HT-29 (cell line): ENCODE measurements at places on chromosomes 11 and 22. TPM values are rescaled to one million over a fixed set of nuclear protein-coding genes. Genes with fewer than 3 reads are reported as not detected.

FGF4 gene
- total RNA-seq: not detected in 2 replicates

ANGPTL5 gene
- total RNA-seq: not detected in 2 replicates

- DNase-seq: peak; percentile 68
Observed at GRCh38 chr11:95088946-95089619, 563 bp upstream of the ENDOD1 start.

DNA sequence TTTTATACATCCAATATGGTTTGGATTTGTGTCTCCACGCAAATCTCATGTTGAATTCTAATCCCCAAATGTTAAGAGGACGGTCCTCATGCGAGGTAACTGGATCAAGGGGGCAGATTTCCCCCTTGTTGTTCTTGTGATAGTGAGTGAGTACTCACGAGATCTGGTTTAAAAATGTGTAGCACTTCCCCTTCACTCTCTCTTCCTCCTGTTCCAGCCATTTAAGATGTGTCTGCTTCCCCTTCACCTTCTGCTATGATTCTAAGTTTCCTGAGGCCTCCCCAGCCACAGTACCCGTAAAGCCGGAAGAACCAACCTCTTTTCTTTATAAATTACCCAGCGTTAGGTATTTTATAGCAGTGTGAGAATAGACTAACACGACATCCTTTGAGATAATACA, 98.6 kb downstream of the TTC28 start:
- DNase-seq: no peak
